ENCODE measurements at places on chromosomes 5 and 9.

GRCh38 chr9:34114436-34114835 lies 12.1 kb downstream of the DCAF12 start:
- no peak for DNase-seq

DNA sequence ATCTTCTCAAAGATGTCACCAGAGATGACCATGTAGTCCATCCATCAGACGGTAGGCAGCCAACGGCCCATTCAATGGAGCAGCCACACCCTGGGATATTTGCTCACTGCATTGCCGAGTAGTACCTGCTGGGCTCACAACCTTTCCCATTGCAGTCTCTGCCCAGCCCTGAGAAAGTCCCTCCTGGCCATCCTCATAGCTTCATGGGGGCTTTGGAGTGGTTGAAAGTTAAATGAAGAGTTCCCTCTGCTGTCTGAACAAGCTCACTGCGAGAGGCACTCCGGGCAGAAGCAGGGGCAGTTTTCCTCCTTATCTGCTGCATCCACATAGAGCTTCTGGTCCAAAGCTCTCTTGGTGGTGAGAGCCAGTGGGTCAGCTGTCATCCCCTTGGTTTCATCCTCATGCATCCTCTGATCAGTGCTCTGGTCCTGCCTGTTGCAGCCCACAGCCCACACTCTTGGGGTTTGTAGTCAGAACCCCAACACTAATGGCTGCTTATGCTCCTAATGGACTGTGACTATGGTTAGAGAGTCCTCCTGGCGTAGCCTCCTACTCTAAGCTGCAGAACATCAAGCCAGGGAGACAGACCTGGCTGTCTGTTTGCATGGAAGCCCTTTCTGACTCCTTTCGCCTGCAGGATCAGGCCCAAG lies 23.3 kb downstream of the TNFSF8 start:
- no peak for DNase-seq

- DNase-seq, result no peak
Observed at GRCh38 chr5:141747152-141748141, 65.4 kb upstream of the ARAP3 start.

DNA sequence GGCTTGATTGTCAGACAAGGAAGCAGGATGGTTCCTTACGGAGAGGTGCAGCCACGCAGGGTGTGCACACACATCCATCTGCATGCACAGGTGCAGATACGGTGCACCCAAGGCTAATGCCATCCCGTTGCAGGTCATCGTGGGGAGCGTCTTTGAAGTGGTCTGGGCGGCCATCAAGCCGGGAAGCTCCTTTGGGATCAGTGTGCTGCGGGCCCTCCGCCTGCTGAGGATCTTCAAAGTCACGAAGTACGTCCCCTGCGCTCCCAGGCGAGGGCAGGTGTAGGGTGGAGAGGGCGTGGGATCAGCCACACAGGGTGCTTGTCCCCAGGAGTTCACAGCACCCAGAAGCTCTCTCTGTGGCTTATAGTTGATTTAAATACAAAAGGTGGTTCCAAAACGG lies 106.4 kb downstream of the CACNA1B start:
- no peak for DNase-seq

DNA sequence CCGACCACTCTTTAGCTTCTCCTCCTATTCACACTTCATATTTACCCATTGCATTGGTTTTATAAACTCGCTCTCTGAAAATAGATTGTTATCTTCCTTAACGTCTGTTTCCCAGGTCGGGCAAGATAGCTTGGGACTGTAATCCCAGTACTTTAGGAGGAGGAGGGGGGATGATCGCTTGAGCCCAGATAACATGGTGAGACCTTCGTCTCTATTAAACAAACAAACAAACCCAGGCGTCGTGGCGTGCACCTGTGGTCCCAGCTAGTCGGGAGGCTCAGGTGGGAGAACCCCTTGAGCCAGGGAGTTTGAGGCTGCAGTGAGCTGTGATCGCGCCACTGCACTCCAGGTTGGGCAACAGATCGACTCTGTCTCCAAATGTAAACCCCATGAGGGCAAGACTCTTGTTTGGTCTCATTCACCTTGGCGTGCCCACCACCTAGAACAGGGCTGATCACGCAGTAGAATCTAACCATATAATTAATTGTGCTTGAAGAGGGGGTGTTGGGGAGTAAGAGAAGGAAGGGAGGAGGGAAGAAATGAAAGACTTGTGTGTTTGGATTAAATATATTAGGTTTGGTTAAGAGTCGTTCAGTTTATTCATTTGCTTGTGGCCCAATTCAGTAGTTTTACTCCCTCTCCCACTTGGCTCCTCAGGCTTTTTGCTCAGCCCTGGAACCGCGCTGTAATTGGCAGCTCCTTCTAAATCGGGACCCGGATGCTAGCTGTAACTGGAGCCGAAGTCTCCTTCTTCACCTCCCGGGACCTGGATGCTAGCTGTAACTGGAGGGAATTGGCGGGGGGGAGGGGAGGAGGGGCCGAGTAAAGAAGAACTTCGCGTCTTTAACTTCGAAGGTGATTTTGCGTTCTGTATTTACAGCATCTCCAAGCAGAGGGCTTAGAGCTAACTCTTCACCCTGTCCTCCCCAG lies 24.9 kb downstream of the CDKN2A start:
- no peak for DNase-seq
